ENCODE measurements at places on chromosomes 4 and X.

DNA sequence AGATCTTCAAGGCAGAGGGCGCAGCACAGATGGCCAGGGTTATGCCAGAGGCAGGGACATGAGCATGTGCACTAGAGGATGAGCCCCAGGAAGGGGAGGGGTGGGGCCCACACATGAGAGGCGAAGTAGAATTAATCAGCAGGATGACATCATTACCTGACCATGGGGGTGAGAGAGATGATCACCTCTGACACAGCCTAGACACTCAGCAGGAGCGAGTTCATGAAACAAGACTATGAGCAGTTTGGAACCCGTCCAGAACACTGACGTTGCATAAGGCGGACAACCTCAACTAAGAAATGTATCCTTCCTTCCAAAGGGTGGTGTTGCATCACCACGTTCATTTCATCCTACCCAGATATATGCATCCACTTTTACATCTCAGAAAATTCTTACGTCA lies 446.7 kb upstream of the TENM3 start:
- DNase-seq: no peak

GRCh38 chr4:172826861-172827260 lies 341.8 kb upstream of the GALNT7 start:
- no peak for DNase-seq

GRCh38 chrX:44690129-44690528 lies 147.5 kb upstream of the FUNDC1 start:
- no peak for DNase-seq

- DNase-seq: no peak
These were observed 18.5 kb downstream of the ADRA2C start for GRCh38 chr4:3784454-3785291.

GRCh38 chr4:177640864-177641263 lies 198.6 kb upstream of the AGA start:
- no peak for DNase-seq

DNA sequence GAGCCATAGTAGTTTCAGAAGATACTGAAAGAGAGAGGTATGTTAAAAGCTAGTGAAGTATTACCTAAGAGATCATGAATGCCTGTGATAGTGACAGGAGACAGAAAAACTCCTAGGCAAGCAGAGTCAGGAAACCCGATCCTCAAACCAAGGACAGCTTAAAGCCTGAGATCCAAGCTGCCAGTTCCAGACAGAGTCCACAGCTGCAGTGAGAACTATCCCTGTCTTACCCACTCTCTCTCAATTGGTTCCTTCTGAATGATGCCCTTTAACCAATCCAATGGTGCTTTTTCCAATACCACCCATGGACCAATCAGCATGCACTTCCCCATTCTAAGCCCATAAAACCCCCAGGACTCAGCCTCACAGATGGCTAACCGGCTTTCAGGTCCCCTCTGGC lies 90.4 kb upstream of the PCDH10 start:
- no peak for DNase-seq

- DNase-seq: no peak
These were observed 15.7 kb downstream of the ARMCX6 start for GRCh38 chrX:101602077-101602476.

GRCh38 chr4:155526452-155527169 lies 140.0 kb upstream of the GUCY1A1 start:
- DNase-seq: peak; percentile 43

GRCh38 chr4:123102897-123103471 lies 180.6 kb upstream of the NUDT6 start:
- no peak for DNase-seq

- no peak for DNase-seq
These were observed 143.8 kb downstream of the ACTRT1 start for GRCh38 chrX:127908384-127908783.

GRCh38 chr4:146763560-146763959 lies 124.9 kb downstream of the POU4F2 start:
- no peak for DNase-seq

- DNase-seq: peak; percentile 11
These were observed 1216.3 kb upstream of the ADGRL3 start for GRCh38 chr4:59983852-59984251.

DNA sequence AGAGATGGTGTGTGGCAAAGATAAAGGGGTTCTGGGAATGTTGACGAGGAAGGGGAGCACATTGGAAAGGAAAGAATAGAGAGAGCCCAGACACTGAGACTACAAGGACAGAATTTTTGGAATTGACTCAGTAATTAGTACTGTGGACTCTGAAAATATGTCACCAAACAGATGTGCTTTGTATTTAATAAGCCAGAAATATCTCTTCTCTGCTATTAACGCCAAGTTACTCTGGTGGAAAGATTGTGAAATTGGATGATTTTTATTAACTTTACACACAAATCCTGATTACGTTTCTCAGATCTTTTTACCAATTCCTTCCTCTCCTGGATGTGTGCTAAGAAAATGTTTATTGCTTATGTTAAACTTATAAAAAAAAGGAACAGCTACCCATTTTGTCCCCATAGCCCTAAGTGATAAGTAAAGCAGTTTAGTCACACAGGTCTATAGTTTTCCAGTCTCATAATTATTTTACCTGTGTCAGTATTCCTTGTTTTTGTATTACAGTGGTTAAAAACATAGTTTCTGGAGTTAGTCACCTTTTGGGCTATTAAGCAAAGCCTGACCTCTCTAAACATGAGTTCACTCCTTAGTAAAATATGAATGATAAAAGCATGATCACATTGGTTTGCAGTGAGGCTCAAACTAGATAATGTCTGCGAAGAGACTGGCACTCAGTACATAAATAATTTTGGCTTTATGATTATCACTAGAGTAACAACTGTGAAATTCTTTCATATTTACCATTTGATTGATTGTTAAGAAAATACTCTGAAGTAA lies 1068.3 kb downstream of the STIM2 start:
- no peak for DNase-seq

DNA sequence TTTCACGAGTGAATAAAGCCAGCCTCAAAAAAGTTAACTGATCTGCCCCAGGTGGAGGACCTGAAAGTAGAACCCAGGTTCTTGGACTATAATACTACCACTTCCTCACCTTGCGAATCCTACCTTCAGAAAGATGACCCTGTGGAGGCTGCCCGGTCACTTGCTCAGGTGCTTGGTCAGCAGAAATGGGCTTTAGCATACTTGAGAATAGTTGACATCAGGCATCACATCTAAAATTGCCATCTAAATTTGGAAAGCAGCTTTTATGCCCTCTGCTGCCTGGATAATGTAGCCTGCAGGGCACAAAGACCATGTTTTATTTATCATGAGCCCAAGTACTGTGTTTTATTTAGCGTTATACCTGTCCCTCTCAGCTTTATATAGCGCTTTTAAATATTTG lies 3.0 kb downstream of the BCLAF3 start:
- DNase-seq: no peak

DNA sequence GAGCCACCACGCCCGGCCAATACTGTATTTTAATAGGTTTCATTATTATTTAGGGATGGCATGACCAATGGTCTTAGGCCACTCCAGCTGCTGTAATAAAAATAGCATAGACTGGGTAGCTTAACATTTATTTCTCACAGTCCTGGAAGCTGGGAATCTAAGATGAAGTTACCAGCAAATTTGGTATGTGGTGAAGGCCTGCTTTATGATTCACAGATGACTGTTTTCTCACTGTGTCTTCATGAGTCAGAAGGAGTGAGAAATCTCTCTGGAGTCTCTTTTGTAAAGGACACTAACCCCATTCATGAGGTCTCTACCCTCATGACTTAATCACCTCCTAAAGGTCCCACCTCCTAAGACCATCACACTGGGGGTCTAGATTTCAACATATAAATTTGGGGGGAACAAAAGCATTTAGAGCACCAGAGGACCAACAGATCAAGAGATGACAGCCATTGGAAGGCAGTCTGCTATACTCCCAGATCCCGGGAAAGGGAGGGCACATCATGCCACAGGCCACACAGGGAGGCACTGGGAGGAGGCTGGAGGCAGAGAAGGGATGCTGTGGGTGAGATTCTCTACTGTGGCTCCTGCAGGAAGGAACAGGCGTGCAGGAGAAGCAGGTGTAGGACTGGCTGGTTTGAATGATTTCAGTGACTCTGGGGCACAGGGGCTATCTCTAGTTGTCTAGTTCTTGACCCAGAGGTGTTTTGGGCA lies 335.8 kb upstream of the SFRP2 start:
- no peak for DNase-seq

DNA sequence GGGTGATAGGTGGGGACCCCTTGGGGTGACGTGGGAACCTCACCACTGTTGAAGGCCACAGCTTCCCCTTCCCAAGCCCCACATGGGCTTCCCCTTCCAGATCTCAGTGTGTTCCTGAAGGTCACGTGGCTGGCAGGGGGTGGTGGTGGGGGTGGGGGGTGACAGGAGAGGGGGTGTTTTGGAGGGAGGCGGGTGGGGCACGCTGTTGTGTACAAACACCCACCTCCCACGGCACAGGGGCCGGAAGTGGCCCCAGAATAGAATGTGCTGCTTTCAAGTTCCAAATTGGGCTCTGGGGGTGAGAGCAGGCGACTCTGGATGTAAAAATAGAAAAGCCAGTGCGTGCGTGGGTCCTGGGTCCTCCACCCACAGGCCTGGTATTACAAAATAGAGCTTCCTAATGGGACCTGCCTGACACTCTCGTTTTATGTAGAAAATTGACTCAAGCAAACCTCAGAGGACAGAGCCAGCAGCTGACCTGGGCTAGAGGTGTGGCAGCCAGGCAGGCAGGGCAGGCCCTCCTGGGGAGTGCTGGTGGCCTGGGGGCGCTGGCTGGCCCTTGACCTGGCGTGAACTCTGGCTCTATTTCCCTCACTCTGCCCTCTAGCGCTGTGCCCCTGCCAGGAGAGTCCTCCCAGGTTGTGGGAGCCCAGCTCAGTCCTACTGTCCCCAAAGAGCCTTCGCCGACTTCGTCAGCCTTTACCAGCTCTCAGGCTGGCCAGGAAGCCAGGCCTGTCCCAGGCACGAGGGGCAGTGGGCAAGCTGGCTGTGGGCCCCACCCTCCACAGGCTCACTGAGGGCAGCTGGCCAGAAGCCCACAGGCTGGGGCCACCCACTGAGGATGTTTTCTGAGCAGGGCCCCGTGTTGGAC lies 5.4 kb upstream of the SH3BP2 start:
- no peak for DNase-seq

DNA sequence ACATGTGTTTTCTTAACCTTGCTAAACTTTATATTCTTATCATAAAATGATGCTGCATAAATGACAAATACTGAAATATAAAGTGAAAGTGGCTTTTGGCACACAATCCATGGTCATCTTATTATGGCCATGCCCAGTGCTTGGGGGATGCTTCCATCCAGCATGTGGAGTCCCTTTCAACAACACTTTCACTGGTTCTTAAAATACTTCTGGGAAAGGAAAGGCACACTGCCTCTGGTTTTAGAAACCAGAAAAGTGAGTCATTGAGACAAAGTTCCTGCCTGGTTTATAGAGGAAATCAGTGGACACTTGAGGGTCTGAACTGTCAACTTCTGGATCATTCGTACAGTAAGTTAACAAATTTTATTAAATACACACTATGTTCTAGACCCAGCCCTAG lies 248.0 kb upstream of the ADAMTS3 start:
- DNase-seq: no peak

GRCh38 chr4:126267689-126268088 lies 952.9 kb downstream of the FAT4 start:
- DNase-seq: no peak

- DNase-seq: no peak
These were observed 210.7 kb upstream of the GPRIN3 start for GRCh38 chr4:89518259-89518658.

GRCh38 chrX:108064001-108064400 lies 19.1 kb downstream of the VSIG1 start:
- DNase-seq: no peak

DNA sequence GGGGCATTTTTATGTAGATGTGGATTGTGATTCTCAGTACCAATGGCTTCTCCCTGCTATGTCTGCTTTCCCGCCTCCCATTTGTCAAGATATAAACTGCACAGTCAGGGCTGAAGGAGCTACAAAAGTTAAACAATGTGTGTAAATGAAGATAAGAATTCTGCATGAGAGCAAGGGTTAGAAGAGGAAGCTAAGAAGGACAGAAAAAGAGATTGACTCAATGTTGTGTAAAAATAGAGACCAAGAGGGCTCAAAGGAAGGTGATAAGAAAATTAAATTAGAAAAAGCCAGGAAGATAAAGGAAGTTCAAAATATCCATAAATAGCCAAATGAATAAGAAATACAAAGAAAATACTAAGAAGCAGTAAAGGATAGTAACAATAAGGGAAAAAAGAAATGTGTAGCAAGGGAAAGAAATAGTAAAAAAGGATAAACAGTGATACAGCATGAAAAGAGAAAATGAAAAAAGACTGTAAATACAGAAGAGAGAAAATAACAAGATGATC lies 82.5 kb downstream of the AMELX start:
- no peak for DNase-seq

- peak; percentile 16 for DNase-seq
These were observed 55.1 kb downstream of the RAB40A start for GRCh38 chrX:103464072-103464773.

- DNase-seq: no peak
These were observed 92.3 kb downstream of the DIAPH2 start for GRCh38 chrX:96776966-96777365.

DNA sequence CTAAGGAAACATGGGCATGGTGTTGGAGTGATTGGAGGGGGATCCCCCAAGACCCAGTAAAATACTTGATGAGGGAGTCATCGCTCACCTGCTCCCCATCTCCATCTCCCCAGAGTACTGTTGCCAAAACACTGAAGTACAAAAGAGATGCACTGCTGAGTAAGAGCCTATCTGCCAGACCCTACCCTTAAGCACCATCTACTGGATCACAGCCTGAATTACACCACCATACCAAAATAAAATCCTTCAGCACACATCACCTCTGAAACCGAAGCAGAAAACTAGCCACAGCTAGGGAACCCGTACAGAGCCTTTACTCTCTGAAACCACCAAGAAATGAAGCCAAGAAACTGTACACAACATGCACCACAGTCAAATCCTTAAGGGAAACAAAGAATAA lies 466.3 kb upstream of the ACTRT1 start:
- DNase-seq: no peak

GRCh38 chr4:70734168-70734954 lies 12.6 kb downstream of the RUFY3 start:
- peak; percentile 31 for DNase-seq

- DNase-seq: no peak
These were observed 6.6 kb downstream of the MID1IP1 start for GRCh38 chrX:38807873-38808272.

GRCh38 chr4:2079926-2080325 lies 20.8 kb downstream of the NAT8L start:
- DNase-seq: no peak

- no peak for DNase-seq
These were observed 57.3 kb downstream of the RAP1GDS1 start for GRCh38 chr4:98318521-98318920.

- DNase-seq: peak; percentile 2
These were observed 6.2 kb downstream of the NR0B1 start for GRCh38 chrX:30302956-30303355.

- DNase-seq: no peak
These were observed 1257.2 kb downstream of the ADGRL3 start for GRCh38 chr4:62457356-62457755.

DNA sequence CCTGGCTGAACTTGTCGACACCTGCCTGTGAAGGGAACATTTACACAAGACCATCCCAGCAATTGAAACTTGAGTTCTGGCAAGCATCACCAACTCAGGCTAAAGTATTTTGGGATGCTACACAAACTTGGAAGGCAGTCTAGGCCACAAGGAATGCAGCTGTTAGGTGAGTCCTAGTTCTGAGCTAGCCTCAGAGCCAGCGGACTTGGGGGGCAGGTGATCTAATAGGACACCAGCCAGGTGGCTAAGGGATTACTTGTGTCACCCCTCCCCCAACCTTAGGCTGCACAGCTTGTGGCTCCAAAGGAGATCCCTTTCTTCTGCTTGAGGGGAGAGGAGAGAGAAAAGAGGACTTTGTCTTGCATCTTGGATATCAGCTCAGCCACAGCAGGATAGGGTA lies 62.3 kb upstream of the DKK2 start:
- DNase-seq: no peak

- DNase-seq: no peak
These were observed 28.6 kb downstream of the SLC16A2 start for GRCh38 chrX:74449937-74450330.
